ENCODE measurements at places on chromosomes 4 and X.

DNA sequence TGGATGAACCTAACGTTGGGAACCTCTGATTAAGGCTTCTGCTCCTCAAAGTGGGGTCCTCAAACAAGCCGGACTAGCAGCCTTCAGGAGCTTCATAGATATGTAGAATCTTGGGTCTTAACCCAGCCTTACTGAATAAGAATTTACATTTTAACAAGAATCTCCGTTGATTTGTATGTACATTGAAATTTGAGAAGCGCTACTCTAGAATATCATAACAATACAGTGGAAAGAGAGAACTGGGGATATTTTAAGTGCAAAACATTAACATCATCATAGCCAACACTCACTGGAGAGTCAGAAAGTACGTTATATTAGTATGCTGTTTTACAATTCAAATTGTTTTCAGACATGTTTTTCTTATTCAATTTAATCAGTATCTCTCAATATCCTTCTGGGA lies 31.2 kb downstream of the ATXN3L start:
- no peak for DNase-seq

DNA sequence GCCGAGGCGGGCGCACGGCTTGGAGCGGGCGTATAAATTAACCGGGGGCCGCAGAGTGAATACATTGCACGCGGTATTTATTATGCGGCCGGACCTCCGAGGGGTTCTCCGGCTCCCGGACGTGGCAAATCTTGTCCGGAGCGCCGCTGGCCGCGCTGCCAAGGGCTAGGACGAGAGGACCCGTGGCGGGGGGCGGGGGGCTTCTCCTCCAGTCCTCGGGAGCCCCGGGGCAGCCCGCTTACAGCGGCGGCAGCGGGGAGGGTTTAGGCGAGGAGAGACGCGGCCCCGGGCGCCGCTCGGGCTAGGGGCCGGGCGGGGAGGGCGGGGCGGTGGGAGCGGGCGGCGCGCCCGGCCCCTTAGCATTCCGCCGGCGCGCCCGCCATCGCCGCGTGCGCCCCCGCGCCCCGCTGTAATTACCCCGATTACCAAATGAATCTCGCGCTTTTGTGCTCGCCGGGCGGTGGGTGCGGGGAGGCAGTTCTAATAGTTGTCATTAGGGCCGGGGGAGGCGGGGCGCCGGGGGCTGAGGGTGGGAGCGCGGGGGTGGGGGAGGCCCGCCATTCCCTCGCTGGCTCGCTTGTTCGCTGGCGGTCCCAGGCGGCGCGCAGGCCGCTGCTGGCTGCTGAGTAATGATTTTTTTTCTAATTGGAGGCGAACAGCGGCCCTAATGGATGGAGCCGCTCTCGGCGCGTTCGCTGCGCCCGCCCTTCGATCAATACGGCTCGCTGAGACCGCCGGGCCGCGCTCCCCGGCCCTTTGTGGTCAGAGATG lies 276.6 kb downstream of the BCOR start:
- no peak for DNase-seq

- no peak for DNase-seq
Measured at GRCh38 chrX:44244008-44244407, 99.5 kb downstream of the EFHC2 start.

GRCh38 chr4:3010998-3011397 lies 47.6 kb downstream of the GRK4 start:
- DNase-seq = no peak

DNA sequence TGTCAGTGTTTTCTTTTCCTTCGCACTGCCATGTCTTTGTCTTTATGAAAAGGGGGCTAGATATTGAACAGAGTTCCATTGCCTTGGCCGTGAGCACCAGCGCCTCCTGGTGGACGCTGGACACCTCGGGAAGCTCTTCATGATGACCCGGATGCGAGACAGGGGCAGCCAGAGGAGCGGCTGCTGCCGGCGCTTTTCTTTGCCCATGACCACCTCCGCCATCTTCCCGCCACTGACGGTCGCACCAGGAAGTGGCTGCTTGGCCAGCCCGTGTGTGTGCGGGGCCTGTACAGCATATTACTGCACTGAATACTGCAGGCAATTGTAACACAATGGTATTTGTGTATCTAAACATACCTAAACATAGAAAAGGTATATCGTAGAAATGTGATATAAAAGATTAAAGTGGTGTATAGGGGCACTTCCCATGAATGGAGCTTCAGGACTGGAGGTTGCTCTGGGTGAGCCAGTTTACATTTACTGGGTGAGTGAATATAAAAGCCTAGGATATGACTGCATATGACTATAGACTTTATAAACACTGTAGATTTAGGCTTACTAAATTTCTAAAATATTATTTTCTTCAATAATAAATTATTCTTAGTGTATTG lies 15.8 kb upstream of the GRIA2 start:
- no peak for DNase-seq

DNA sequence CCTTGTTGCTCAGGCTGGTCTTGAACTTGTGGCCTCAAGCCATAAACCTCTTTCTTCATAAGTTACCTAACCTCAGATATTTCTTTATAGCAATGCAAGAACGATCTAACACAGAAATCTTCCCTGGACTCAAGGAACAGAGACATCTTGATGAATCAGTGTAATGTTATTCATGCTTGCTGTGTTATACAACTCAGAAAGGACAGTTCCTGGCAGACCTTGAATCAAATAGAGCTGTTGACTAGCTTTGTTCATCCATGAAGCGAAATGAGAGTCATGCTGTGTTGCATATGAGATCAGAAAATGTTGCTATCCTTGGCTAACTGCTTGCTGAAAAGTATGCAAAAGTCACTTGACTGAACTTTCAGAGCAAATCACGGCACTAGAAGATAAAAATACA lies 72.6 kb upstream of the ARHGAP24 start:
- no peak for DNase-seq

- DNase-seq = no peak
Measured at GRCh38 chrX:3577551-3577950, 135.9 kb downstream of the PRKX start.

- no peak for DNase-seq
Measured at GRCh38 chr4:6641971-6642320, 1.5 kb downstream of the MRFAP1 start.

DNA sequence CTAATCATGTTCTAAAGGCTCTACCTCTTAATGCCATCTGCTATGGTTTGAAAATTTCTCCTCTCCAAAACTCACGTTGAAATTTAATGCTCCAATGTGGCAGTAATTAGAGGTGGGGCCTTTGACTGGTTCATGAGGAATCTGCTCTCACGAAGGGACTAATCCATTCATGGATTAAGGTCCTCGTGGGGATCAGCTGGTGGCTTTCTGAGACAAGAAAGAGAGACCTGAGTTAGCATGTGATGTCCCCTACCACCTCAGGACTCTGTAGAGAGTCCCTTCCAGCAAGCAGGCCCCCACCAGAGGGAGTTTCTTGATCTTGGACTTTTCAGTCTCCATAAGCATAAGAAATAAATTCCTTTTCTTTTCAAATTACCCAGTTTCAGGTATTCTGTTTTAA lies 65.3 kb downstream of the WDFY3 start:
- no peak for DNase-seq

- DNase-seq = no peak
Measured at GRCh38 chrX:16386126-16386525, 218.8 kb downstream of the MAGEB17 start.

DNA sequence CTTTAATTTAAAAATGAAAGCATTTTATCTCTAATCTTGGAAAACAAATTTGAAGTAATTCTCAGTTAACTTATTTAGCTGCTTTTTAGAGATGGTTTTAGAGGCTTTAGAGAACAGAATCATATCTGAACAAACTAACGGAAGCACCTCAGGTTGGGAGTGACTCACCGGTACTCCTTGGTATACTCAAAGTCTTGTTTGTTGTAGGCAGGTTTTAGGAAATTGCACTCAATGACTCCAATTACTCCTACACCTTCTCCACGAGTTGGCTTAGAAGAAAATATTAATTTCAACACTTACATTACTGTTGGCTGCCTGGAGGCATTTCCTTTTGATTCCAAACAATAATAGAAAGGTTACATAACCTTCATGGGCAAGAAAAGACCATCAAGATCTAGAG lies 23.6 kb downstream of the MORC4 start:
- no peak for DNase-seq

DNA sequence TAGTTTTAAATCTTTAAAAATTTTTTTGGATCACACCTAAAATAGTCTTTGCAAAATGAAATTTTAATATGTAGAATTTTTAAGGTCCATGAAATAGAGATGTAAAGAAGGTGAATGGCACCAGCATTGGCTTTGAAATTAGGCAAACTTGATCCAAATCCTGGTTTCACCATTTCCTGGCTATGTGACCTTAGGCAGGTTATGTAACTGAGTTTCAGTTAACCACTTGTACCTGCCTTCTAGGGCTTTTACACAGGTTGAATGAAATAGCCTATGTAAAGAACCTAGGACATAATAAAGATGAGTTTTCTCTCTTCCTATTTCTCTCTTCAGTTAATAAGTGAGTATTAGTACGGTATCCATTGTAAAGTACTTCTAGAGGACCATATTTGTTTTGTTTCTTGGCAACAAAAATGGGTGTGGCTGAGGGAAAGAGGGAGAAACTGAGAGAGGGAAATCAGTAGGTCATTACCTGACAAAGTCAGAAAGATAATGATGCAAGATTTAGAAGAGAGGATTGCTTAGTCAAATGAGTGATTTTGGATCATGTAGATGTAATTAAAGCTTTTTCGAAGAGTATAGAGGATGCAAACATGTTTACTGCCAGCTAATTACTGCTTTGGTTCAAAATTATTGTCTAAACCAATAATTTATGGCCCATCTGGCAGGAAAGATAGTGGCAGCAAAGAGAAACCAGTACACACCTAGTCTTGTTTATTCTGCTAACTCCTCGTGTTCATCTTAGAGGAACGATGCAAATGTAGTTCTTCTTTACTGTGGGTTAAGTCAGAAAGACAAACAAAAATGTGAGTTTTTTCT lies 81.9 kb downstream of the PDLIM5 start:
- DNase-seq = no peak

DNA sequence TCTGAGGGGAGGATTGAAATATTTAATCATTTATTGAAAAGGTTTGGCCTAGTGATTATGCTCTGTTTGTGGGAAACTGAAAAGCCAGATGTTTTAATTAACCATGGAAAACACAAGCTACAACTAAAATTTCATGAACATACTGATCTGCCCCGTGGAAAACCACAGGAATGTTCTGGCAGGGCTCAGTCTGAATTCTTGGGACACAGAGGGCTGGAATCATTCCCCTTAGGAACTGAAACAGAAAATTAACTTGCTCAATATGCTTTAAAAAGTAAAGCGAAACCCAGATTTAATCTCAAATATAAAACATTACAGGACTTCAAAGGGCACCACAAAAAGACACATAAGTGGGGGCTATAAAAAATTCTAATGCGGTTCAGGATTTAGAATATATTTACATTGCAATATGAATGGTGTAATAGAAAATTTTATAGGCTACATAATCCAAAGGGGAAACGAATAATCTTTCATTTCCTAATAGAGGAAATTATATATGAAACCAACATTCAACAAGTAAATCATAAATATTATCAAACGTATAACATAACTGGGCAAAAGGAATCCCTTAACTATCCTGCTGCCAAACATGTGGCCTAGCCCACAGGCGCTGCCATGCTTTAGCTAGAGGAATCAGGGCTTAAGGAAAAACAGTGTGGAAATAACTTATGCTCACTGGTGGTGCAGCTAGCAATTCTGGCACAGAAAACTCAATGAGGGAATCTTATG lies 70.9 kb downstream of the APBB2 start:
- no peak for DNase-seq

- DNase-seq = no peak
Measured at GRCh38 chrX:1273896-1274295, 5.3 kb downstream of the CSF2RA start.

DNA sequence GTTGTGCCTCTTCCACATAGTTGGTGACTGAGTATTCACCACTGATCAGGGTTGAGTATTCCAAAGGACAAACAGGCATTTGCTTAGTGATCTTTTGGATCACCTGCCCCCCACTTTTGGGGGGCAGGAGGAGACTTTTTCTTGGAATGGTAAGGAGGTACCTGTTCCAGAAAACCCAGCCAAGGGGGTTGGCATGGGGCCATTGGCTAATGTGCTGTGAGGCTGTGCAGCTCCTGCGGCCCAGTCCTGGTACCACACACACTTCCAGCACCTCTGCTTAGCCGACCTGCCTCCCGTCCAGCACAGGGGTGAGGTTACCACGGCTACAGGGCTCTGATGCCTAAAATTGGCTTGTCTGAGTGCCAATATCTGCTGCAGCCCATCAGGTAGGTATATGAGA lies 40.1 kb upstream of the MGST2 start:
- DNase-seq = no peak

- DNase-seq = no peak
Measured at GRCh38 chrX:46755671-46756070, 3.2 kb downstream of the SLC9A7 start.

DNA sequence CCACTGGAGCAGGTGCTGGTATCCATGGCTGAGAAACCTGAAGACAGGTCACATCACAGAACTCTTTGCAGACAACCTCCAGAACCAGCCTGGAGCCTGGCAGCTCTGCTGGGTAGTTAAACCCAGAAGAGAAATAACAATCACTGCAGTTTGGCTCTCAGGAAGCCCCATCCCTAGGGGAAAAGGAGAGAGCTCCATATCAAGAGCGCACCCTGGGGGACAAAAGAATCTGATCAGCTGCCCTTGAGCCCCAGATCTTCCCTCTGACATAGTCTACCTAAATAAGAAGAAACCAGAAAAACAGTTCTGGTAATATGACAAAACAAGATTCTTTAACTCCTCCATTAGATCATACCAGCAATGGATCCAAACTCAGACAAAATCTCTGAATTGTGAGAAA lies 823.2 kb upstream of the FRG1 start:
- DNase-seq = no peak

GRCh38 chr4:57114973-57115372 lies 4.8 kb upstream of the IGFBP7 start:
- DNase-seq = no peak

DNA sequence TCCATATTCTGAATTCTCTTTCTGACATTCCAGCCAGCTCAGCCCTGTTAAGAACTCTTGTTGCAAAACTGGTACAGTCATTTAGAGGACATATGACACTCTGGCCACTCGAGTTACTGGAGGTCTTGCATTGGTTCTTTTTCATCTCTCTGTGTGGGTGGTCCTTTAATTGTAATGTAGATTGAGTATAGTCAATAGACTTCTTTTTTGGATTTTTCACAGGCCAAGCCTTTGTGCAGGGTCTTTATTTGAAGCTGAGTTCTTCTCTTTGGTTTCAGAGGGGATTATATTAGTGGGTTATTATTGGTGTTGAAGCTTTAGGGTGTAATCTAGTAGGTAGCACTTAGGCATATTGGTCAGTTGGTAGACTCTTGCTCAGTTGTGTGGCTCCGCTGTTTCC lies 118.0 kb upstream of the GIMD1 start:
- no peak for DNase-seq

GRCh38 chrX:107565015-107565414 lies 63.3 kb upstream of the PRPS1 start:
- no peak for DNase-seq

DNA sequence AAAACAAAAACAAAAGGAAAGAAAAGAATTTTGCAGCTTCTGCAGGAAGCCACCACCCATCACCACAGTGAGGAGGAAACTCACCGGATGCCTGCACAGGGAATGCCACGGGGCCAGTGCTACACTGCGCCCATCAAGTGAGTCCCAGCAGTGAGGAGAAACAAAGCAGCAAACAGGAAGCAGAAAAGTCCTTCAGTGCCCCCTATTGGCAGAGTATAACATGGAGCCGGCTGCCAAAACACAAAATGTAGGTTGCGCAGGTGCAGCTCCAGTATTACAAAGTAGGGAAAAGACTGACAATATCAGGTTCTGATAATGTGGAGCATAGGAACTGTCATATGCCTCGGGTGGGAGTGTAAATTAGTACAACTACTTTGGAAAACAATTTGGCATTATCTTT lies 23.3 kb upstream of the SCML2 start:
- no peak for DNase-seq

GRCh38 chr4:27046851-27047250 lies 186.2 kb downstream of the STIM2 start:
- no peak for DNase-seq

Data from stimulated activated CD4-positive, alpha-beta T cell treated with anti-CD3 and anti-CD28 coated beads, TNF-alpha, amount 100 ng/mL, for 1 hour (primary cell).